MG63 (cell line): ENCODE measurements at places on chromosomes 11 and 22.

DNA sequence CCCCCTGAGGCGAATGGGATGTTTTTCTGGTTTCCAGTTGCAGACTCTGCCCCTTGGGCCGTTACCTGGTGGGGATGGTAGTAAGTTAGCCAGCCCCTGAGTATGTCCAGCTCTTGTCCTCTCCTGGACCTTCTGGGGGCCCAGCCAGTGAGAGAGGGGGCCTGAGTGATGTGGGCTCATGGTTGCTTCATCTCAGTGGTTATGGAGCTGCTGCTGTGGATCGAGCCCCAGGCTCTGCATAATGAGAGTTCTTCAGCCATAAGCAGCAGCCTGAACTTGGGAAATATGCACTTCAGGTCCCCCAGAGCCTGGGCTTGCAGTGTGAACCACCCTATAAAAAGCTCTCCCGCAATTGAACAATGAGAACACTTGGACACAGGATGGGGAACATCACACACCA lies 5.9 kb downstream of the TMPRSS13 start:
- DNase-seq = no peak

- DNase-seq = no peak
These were observed 41.8 kb upstream of the SCN3B start for GRCh38 chr11:123696183-123696582.

DNA sequence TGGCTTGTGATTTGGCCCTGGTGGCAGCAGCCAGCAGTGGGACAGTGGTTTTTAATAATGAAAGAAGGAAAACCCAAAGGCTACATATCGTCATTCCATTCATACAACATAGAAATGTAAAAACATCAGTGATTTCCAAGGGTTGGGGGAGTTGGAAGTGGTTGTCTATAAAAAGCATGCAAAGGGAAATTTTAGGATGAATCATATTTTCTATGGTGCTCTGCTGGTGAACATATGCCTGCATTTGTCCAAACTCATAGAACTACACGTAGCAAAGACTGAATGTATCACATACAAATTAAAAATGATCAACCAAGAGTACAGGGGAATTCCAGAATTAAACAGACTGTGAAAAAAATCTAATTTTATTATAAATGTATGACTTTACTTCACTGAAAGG lies 11.1 kb downstream of the OR5B3 start:
- DNase-seq = no peak

DNA sequence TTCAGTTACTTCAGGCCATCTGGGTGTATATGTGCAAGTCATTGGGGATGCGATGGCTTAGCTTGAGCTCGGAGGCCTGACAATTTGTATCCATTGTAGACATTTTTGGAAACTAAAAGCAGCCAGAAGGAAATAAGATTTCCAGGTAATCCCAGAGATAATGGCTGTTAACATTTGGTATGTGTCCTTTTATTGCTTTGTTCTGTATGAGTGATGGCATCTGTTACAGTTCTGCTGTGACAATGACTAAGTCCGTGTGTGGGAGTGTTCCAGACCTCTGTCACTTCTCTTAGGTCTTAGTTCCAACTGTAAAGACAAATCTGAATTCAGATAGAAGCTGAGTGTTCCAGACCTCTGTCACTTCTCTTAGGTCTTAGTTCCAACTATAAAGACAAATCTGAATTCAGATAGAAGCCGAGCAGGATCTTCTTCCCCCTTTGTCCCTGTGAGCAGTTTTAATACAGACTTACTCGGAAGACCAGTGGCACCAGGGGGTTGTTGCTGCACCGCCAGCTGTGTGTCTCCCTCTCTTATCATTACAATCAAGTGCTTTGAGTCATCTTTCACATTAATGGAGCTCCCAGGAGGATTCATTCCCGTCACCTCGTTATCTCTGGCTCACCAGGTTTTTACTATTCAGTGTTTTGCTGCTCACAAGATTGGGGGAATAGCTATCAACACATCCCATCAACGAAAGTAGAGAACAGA lies 190.9 kb upstream of the SORL1-AS1 start:
- DNase-seq = no peak

DNA sequence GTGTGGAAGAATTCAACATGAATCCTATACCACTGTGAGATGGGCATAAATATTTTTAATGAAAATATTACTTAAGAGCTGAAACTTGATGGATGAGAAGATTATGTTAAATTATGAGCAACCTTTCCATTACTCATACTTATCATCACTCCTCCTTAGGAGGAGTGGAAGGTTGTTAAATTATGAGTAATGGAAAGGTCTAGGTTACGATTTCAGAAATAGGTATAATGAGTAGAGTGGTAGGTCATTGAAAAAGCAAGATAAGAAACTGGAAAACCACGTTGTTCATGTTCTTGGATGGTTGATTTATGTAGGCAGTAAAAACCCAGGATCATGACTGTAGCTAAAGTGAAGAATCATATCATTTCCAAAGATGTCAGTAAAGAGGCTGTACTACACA lies 973.2 kb upstream of the RAG2 start:
- no peak for DNase-seq

DNA sequence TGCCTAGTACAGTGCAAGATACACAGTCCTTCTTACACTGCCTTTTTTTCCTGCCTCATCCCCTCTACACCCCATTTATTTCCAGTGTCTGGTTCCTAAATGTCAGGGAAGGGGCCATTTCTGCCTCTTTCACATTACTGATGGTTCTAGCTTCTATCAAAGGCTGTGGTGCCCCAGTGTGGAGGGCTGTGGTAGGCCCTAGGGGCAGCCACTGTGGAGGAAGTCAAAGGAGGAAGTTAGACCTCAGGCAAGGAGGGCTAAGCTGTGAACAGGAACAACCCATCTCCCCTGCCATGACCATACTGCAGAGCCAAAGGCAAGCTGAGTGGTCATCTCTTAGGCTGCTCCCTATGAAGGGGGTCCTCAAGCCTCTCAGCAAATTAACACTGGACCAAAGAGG lies 81.9 kb upstream of the CRTAM start:
- DNase-seq = no peak

DNA sequence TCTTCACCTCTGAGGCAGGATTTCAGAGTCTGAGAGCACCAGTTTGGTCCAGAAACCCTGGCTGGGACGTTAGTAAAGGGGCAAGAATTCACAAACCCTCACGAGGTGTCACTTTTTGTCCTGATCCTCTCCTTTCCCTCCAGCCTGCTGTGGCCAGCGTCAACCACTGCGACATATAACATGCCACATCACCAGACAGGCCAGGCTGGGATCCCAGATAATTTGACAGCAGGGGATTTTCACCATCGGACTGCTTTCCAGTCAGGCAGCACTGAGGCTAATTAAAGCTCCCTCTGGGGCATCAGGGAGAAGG lies 36.8 kb upstream of the RBFOX2 start:
- no peak for DNase-seq

DNA sequence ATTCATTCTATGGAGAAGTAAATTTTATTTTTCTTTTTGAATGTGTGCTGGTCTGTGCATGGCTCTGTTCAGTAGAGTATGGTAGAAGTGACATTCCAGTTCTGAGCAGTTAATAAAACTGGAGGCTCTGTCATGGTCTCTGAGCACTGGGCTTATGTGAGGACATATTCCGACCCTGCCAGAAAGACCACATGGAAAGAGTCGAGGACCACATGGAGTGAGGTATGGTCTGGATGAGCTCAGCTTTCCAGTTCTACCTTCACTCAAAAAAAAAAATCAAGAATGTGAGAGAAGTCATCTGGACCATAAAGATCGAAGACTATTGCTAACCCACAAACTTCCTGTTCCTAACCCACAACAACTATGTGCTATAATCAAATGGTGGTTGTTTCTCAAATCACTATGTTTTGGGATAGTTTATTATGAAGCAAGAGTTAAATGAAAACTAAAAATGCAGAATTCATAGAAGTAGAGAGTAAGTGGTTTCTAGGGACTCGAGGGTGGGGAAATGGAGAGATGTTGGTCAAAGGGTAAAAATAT lies 534.2 kb upstream of the ANO5 start:
- DNase-seq = no peak

- peak; percentile 79 for DNase-seq
These were observed 663.7 kb upstream of the B3GAT1 start for GRCh38 chr11:135075740-135076139.

GRCh38 chr11:12469451-12469850 lies 92.1 kb downstream of the PARVA start:
- no peak for DNase-seq

- no peak for DNase-seq
These were observed 5.8 kb downstream of the SLC22A9 start for GRCh38 chr11:63375434-63375833.

DNA sequence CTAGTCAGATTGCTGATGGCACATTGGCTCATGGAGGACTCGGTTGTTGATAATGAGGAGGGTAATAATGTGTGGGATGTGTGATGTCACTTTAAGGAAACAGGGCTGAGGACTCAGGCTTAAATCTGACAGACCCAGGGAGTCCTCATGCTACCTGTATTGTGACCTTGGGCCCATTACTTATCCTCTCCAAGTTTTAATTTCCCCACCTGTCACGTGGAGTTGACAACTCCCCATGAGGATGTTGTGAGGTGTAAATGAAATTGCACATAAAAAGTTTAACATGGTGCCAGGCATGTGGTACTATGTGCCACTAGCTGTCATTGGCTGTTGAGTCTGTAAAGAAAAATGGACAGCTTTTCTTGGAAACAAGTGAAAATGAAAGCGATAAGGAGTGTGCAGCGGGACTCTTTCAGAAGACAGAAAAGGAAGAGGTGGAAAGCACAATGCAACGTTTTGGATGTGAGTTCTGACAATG lies 15.3 kb downstream of the IL10RA start:
- DNase-seq = no peak
